ENCODE measurements at places on chromosomes 11 and 22.

GRCh38 chr11:10751581-10751940 lies 515 bp downstream of the CTR9 start:
- DNase-seq: no peak

- no peak for DNase-seq
These were observed 21.5 kb upstream of the PVALB start for GRCh38 chr22:36838119-36839030.

DNA sequence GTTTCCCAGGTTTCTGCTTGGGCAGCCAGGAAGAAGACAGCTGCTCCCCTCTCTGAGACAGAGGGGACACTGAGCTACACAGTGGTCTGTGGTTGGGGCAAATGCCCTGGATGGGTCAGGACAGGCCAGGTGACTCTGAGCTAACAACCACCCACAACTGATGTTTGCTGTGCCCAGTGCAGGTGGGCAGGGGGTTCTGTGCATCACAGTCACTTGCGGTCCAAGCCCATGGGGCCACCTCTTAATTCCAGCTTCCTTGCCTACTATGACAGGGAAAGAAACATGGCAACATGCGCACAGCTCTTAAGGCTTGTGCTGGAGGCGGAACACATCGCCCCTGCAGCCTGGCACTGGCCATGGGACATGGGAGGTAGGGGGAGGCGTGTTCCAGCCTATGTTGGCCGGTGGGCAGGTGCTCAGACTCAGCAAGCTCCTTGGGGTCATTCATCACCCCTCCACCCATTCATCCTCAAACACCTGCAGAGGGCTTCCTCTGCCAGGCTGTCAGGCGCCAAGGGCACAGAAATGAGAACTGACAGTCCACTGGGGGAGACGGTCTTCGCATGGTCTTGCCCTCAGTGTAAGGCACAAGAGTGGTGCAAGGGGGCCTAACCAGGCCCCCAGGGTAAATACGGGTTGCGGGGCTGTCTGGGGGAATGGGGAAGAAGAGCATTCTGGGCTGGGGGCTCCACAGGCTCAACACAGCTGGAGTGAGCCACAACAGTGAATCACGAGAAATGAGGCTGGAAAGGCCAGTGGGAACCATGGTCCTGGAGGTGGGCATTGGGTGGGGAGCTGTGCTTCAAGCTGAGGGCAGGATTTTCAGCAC lies 55.6 kb downstream of the ARFGAP3 start:
- no peak for DNase-seq

GRCh38 chr11:58330861-58331260 lies 28.0 kb downstream of the OR5B17 start:
- no peak for DNase-seq

- DNase-seq: no peak
These were observed 15.8 kb downstream of the JAML start for GRCh38 chr11:118209033-118209432.

DNA sequence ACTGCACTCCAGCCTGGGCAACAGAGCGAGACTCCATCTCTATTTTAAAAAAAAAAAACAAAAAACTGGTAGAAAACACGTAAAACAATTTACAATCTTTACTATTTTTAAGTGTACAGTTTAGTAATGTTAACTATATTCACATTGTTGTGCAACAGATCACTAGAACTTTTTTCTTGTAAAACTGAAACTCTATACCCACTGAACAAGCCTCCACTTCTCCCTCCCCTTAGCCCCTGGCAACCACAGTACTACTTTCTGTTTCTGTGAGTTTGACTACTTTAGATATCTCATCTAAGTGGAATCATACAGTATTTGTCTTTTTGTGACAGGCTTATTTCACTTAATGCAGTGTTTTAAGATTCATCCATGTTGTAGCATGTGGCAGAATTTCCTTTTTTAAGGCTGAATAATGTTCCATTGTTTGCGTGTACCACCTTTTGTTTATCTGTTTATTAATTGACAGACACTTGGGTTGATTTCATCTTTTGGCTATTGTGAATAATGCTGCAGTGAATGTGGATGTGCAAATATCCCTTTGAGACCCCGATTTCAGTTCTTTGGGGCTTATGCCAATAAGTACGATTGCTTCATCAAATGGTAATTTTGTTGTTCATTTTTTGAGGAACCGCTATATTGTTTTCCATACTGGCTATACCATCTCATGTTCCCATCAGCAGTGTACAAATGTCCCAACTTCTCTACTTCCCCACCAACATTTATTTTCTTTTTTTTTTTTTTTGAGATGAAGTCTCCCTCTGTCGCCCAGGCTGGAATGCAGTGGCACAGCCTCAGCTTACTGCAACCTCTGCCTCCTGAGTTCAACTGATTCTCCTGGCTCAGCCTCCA lies 11.0 kb downstream of the DDB2 start:
- DNase-seq: no peak

GRCh38 chr11:47398011-47398410 lies 10.4 kb upstream of the SLC39A13 start:
- no peak for DNase-seq

Measured in NCI-H2227 treated with DMSO at 0.1 percent for 48 hours (cell line).